ENCODE measurements at places on chromosomes 3 and 15. TPM values are rescaled to one million over a fixed set of nuclear protein-coding genes. Genes with fewer than 3 reads are reported as not detected.
A peak's percentile ranks its signal among the peaks of the same experiment; 100 is the strongest.

CACNA1D gene
- total RNA-seq, result not detected

POMGNT2 gene
- total RNA-seq, result 4.6 TPM

ISG20 gene
- total RNA-seq, result 1.2 TPM

CFAP100 gene
- not detected for total RNA-seq

FETUB gene
- not detected for total RNA-seq

CYP8B1 gene
- not detected for total RNA-seq

FBXW12 gene
- not detected for total RNA-seq

ERICH6 gene
- not detected for total RNA-seq

ADCY5 gene
- total RNA-seq, result 0.16 TPM

MORC1 gene
- not detected for total RNA-seq

GP5 gene
- total RNA-seq, result not detected

CPN2 gene
- total RNA-seq, result not detected

POPDC2 gene
- not detected for total RNA-seq

- no peak for DNase-seq
Observed at GRCh38 chr3:101011136-101011535, 17.9 kb upstream of the ABI3BP start.

GRCh38 chr15:89278307-89278706 lies 34.5 kb downstream of the FANCI start:
- DNase-seq, result no peak

- DNase-seq, result no peak
Observed at GRCh38 chr3:3353153-3353552, 173.7 kb upstream of the CRBN start.

GRCh38 chr3:127151992-127152650 lies 40.8 kb upstream of the PRR23E start:
- DNase-seq, result no peak

GRCh38 chr3:187458383-187458782 lies 90.2 kb downstream of the RTP4 start:
- no peak for DNase-seq

- no peak for DNase-seq
Observed at GRCh38 chr3:77682162-77682561, 642.3 kb downstream of the ROBO2 start.

GRCh38 chr15:31241888-31242522 lies 84.6 kb upstream of the KLF13 start:
- no peak for DNase-seq

DNA sequence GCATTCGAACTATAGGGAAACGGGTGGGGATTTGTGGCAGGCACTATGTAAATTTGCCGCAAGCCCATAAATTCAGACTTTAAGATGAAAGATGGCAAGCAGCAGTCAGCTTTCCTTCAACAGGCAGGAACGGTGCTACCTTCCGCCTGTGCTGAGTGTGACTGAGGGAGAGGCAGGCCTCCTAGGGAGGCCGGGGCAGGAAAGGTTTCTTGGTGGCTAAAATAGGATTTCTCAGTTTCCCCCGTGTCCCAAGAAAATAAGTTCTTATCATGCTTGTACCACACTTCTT lies 12.5 kb downstream of the FLNB start:
- no peak for DNase-seq

DNA sequence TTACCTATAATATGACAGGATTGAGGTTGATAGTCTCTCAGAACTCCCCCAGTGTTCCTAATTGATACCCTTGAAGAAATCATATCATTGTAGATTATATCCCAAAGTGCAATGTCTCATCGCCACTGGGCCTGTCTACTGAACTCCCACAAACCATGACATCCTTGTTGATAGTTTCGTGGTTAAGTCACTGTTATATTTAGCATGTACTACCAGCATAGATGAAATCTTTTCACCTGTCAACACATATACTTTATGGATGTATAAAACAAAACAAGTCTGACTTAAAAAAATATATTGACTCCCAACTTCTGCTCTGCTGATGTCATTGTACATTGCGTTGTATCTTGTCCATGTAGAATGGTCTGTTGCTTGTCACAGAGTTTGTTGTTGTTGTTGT lies 128.1 kb downstream of the IQCH start:
- no peak for DNase-seq

DNA sequence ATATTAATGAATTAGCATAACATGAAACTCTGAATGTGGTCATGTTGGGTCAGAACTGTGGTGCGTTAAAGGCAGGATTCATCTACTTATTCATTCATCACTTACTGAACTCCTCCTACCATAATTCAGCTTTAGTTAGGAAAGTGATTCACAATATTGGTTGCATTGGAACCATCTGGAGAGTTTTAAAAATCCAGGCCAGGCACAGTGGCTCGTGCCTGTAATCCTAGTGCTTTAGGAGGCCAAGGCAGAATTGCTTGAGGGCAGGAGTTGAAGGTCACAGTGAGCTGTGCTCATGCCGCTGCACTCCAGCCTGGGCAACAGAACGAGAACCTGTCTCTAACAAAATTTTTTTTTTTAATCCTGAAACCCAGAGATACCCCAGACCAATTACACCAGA lies 44.2 kb upstream of the ATG7 start:
- DNase-seq, result no peak

DNA sequence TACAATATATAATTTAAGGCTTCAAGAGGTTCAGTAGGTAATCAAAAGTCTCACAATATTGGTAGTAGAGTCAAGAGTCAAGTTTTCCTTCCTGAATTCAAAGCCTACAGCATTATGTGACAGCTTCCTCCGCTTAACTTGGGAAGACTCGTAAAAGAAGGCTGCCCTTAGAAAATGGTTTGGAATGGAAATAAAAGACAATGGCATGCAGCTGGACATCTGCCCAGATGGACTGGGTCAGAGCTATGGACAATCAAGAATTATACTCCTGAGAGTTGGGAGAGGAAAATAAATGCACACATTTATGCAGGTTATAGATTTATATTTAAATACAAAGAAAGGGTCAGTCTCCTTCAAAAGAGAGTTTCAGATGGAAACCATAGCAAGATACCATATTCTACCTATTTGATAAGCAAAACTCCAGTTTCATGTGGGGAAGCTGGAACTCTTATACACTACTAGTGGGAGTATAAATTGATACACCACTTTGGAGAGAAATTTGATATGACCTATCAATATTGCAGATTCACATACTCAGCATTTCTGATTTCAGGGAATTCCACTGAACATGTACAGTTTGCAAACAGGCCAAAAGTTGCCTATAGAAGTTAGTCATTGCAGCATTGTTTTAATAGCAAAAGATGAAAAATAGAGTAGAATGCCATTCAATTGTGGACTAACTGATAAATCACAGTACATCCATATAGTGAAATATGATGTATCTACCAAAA lies 6.1 kb downstream of the CRYBG3 start:
- no peak for DNase-seq

DNA sequence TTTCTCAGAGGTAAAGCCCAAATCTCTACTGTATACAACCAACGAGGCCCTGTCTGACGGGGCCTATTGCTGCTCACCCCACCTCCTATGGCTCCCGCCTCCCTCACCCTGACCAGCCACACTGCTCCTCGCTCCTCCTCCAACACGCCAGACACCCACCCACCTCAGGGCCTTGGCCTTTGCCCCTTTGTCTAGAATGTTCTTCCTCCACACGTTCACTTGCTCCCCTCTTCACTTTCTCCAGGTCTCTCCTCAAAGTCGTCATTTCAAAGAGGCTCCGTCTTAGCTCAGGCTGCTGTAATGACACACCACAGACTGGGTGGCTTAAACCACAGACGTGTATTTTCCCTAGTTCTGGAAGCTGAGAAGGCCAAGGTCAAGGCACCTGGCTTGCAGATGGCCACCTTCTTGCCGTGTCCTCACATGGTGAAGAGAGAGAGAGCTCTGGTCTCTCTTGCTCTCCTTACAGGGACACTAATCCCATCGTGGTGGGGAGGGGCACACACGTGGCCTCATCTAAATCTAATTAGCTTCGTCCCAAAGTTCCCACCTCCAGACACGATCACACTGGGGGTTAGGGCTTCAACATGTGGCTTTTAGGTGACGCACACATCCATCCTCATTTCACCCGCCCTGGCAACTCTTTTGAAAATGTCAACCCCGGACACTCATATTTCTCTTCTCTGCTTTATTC lies 98.2 kb downstream of the TLE3 start:
- no peak for DNase-seq

DNA sequence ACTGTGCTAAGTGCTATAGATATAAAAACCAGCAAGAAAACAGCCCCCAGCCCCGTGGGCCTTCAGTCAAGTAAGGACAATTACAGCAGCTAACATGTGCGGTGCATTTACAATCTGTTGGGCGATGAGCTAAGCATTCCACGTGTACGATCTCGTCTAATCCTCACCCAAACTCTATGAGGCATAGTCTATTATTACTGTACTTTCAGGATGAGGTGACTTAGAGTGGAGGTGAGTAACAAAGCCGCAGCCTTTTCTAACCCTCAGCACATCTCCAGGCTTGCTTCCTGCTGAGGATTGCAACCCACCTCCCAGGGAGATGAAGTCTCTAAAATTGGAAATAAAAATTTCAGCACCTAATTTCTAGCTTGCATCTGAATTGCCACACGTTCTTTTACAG lies 53.2 kb upstream of the MCF2L2 start:
- DNase-seq, result no peak

DNA sequence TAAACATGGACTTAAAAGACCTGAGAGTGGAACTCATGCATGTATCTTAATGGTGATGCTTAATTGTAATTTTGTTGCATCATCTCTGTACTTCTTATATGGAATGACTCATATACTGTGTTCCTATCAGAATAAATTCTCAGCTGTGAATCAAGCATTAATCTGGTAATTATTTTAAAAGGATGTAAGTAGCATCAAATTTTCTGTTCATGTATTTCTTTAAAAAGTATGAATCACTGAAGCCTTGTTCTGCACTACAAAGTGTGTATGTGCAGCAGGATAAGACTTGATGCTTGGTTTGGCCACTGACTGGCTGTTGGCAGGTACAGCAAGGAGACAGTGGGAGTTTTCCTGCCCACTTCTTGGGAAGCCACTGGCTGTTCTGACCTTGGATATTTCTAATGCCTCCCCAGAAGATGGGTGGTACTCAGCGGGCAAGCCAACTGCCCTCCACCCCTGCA lies 123.9 kb downstream of the ANO10 start:
- no peak for DNase-seq

- no peak for DNase-seq
Observed at GRCh38 chr3:52930748-52931147, 33.4 kb upstream of the STIMATE start.

DNA sequence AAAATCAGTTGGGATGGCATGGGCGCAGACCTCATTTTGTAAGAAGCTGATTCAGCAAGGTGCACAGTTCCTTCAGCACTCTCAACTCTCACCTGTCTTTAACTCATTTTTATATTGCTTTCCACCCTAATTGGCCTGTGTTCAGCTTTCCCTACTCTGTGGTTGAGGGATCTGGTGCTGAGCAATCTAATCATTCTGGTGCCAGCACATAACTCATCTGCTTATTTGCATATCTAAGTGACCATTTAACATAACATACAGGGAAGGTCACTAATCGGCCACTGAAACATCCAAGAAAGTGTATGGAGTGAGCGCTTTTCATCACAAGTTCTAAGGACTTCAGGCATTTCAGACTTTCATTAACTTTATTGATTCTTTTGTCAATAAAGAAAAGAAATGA lies 303.4 kb upstream of the ROPN1 start:
- DNase-seq, result no peak

- no peak for DNase-seq
Observed at GRCh38 chr3:49333091-49333490, 6.8 kb downstream of the USP4 start.

DNA sequence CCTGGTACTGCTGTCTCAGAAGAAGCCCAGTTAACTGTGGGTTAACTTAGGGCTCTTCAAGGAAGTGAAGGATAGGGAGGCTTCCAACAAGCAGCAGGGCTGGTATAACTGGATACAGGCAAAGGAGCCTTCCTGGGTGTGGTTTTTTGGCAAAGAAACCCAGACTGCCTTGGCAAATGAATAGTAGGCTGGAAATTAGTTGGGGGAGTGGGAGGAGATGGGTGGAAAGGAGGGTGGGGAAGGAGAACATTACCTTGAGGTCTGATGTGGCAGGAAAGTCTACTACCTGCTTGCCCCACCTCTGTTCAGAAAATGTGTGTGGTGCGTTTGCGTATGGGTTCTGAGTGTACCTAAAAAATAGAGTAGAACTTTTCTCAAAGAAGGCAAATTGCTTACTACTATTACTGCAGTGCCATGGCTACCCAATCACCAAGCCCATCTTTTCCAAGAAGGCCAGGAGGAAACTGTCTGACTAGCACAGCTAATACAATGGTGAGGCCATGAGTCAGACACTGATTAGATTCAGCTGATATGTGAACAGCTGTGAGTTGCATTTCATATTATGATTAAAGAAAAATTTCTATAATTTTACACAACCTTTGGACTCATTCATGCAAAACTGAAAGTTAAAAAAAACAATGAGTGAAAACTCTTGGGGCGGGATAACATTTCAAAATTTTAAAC lies 55.2 kb downstream of the SPTSSB start:
- no peak for DNase-seq

- DNase-seq, result no peak
Observed at GRCh38 chr15:57692709-57693108, 13.8 kb upstream of the POLR2M start.

DNA sequence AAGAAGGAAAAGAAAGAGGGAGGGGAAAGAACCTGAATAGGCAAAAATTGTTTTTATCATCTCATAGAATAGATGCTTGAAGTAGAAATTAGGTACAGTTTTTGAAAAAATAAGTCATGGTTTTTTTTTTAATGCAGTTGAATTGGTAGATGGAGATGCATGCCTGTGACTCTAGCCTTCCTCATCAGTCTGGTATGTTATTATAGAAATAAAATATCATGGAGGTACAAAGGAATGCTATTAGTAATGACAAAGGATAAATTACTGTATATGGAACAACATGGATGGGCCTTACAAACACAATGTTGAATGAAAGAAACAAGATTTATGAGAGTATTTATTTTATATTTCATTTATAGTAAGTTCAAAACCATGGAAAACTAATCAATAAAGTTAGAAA lies 162.4 kb upstream of the GALNT15 start:
- peak; percentile 14 for DNase-seq

DNA sequence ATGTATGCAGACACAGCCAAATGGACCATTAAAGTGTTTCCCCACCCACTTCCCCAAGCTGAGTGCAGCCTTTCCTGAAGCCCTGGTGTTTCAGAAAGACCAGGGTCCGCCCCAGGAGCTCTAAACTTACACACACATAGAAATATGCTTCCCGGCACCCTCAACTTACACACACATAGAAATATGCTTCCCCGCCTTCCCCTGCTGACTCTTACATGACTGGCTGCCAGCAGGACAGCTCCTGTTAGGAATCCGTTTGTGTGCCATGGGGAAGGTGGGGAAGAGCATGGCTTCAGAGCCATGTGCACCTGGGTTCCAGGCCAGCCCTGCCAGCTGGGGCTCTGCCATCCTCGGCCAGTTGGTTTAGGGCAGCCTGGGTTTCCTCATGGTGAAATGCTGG lies 3.6 kb downstream of the CLEC3B start:
- no peak for DNase-seq

GRCh38 chr3:156252656-156253055 lies 132.3 kb downstream of the KCNAB1 start:
- no peak for DNase-seq

Data from SJSA1 (cell line).